ENCODE measurements at places on chromosomes 5 and 9. TPM values are rescaled to one million over a fixed set of nuclear protein-coding genes. Genes with fewer than 3 reads are reported as not detected.

The SLC23A1 gene
- 2.8 TPM for total RNA-seq

The PCDHGA8 gene
- total RNA-seq: 1.1 TPM

The IRX2 gene
- total RNA-seq: not detected

The DMGDH gene
- total RNA-seq: 1.3 TPM

The F2RL2 gene
- not detected for total RNA-seq

The STKLD1 gene
- total RNA-seq: 0.94 TPM

The ELOVL7 gene
- total RNA-seq: 42.7 TPM

The TRAF1 gene
- 1.5 TPM for total RNA-seq

The SPINK6 gene
- total RNA-seq: not detected

The ZDHHC11 gene
- 53.7 TPM for total RNA-seq

The BOD1 gene
- total RNA-seq: 87.4 TPM

The IL13 gene
- not detected for total RNA-seq

The SMIM33 gene
- not detected for total RNA-seq

The GLT6D1 gene
- not detected for total RNA-seq

The PHYKPL gene
- total RNA-seq: 87.5 TPM

The CRB2 gene
- not detected for total RNA-seq

The C1QTNF3 gene
- total RNA-seq: 2.1 TPM

The KIF24 gene
- 4.1 TPM for total RNA-seq

The SLC6A19 gene
- not detected for total RNA-seq

The RANBP17 gene
- total RNA-seq: 117 TPM

The ORM2 gene
- total RNA-seq: not detected

The PRSS3 gene
- 29.5 TPM for total RNA-seq

The N4BP3 gene
- total RNA-seq: 6.9 TPM
